Fibroblast of the aortic adventitia (primary cell): ENCODE measurements at places on chromosomes 1 and 21. TPM values are rescaled to one million over a fixed set of nuclear protein-coding genes. Genes with fewer than 3 reads are reported as not detected.

Gene CDKN2C
- total RNA-seq, result 15.3 and 34.1 TPM in 2 replicates

DNA sequence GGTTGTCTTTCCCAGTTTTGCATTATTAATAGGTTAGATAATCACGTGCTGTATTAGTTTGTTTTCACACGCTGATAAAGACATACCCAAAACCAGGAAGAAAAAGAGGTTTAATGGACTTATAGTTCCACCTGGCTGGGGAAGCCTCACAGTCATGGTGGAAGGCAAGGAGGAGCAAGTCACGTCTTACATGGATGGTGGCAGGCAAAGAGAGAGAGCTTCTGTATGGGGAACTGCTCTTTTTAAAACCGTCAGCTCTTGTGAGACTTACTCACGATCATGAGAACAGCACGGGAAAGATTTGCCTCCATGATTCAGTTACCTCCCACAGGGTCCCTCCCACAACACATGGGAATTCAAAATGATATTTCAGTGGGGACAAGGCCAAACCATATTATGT, 2.3 kb upstream of the VCAM1 start:
- DNase-seq, result no peak

GRCh38 chr21:40723966-40724365, 123.0 kb downstream of the DSCAM start:
- DNase-seq, result no peak

Gene TRIM63
- 0.09 and 1.5 TPM in 2 replicates for total RNA-seq

DNA sequence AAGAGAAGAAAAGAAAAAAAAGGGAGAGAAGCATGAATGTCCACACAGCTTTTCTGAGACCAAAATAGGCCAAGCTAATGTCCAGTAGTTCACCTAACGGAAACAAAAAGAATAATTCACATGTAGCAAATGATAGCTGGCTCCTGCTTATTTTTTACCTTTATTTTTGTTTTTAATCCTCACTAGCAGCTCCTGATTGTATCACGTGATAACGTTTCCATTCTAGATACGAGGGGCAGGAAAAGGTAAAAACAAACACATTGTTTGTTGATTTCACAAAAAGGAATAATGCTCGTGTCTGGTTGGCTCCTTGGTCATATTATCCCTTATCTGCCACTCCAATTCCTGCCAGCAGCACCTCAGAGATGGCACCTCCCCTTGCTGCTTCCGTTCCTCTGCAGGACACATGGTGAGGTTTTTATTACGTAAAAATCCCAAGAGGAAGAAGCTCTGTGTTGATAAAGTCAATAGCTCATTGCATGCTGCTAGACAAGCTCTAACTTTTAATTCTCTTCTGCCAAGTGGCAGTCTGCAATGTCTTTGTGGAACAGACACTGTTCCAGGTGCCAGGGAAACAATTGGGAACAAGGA, 201.7 kb downstream of the CRB1 start:
- DNase-seq, result no peak

- DNase-seq, result peak; percentile 85
Measured at GRCh38 chr1:201771466-201771865, 57.5 kb upstream of the IPO9 start.

DNA sequence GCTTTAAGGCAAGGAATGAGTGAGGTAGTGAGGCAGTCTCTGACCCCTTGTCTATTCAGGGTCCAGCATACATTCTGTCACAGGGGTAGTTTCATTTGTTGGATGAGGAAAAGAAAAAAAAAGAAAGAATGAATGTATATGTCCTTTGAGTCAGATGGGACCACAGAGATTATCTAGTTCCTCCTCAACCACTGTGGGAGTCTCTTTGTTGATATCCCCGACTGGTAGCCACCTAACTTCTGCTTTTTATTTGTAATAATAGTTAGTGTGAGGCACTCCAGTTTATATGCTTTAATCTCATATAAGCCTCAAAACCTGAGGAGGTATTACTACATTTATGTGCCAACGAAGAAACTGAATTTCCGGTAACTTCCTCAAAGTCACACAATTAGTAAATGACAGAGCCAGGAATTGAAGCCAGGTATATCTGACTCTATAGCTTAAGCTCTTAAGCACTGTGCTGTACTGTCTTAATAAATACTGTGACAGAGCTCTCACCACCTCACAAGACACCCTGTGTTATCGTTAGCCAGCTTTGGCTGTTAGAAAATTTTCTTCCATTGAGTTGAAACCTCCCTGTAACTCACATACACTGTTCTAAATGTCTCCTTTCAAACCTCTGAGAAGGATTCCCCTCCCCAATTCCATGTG, 82.2 kb downstream of the MDM4 start:
- DNase-seq, result no peak

Gene ANKRD34A
- 0.65 and 0.99 TPM in 2 replicates for total RNA-seq

- peak; percentile 60 for DNase-seq
Measured at GRCh38 chr1:172960454-172961208, 90.1 kb downstream of the TNFSF18 start.

GRCh38 chr1:196361112-196361714, 247.0 kb downstream of the KCNT2 start:
- no peak for DNase-seq

GRCh38 chr1:113456967-113457366, 66.7 kb downstream of the MAGI3 start:
- peak; percentile 97 for DNase-seq

DNA sequence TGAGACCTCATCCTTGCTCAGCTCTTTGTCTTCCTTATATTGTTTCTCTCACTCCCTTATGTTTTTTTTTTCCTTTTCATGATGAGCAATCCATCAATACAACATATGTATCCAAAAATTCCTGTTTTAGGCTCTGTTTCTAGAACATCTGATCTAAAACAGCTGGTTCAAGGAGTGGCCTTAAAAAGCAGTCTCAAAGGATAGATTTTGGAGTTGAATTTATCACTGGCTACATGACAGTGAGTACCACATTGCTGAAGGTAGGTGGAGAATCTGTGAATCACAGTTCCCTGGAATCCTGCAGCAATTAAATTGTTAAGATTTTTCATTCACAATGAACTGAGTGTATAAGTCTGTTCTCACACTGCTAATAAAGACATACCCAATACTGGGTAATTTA, 155.8 kb upstream of the ADAMTS5 start:
- DNase-seq, result peak; percentile 20

- DNase-seq, result no peak
Measured at GRCh38 chr1:110091381-110091780, 20.9 kb upstream of the UBL4B start.

- peak; percentile 61 for DNase-seq
Measured at GRCh38 chr1:17276568-17276967, 27.7 kb downstream of the PADI3 start.

GRCh38 chr1:42592811-42593210, 65.4 kb upstream of the PPIH start:
- no peak for DNase-seq

DNA sequence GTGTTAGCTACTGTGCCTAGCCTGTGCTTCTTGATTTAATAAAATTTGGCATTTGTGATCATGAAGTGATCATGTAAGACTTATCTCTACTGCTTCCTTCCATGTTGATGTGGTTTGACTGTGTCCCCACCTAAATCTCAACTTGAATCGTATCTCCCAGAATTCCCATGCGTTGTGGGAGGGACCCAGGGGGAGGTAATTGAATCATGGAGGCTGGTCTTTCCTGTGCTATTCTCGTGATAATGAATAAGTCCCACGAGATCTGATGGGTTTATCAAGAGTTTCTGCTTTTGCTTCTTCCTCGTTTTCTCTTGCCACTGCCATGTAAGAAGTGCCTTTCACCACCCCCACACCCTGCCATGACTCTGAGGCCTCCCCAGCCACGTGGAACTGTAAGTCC, at the start of gene OVAAL:
OVAAL (plus strand) TSS at position 301 of the 400 bp plus-strand sequence.
- no peak for DNase-seq

Gene NPR1
- total RNA-seq, result 1.5 and 24.0 TPM in 2 replicates

DNA sequence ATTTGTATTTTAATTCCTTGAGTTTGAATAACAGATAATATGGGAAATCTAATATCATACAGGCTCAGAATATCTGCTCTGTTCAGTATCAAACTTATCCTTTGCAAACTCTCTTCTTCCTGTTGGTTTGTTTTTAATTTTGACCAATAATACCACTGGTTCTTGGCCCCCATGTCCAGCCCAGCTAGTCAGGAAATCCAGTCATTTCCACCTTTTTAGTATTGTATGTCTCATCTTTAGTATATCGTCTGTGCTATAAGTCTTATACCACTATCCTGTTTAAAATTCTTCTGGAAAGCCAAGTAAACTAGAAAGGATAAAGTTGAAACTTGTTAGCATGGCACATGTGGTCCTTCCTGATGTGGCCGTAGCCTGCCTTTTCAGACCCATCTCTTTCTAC, 10.7 kb downstream of the SCCPDH start:
- no peak for DNase-seq

Gene RAB4A
- total RNA-seq, result 30.8 and 33.2 TPM in 2 replicates

- no peak for DNase-seq
Measured at GRCh38 chr1:46530791-46531409, 20.5 kb downstream of the KNCN start.

DNA sequence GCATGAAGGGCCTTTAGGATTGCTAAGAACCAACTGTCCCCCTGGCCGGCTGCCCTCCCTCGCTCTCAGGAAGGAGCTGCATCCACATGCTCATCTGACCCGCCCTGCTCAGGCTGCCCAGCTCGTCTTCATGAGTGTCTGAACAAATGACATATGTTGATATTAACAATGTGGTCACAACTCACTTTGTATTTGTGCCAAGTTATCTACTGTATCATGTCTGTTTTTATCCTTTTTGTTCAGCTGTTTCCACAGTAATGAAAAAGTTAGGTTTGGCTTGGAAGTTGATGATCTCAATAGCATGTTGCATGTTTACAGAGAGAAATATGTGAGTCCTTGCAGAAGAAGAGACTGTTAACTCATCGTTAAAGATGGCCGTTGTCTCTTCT, 75.1 kb downstream of the PHTF1 start:
- peak; percentile 70 for DNase-seq

DNA sequence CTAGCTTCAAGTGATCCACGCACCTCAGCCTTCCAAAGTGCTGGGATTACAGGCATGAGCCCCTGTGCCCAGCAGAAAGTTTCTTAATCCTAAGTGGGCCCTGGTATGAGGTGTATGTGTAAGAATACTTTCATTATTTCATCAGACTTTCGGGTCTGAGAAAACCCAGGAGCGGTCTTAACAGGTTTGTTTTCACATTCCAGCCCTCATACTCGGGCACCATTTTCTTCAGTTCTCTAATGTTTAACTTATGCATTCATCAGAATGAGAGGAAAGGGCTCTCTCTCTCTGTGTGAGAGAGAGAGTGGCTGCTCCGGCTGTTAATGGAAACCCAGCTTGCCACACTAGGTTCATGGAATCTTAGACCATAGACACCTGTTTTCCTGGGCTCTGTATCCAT, 4.2 kb upstream of the PADI1 start:
- peak; percentile 6 for DNase-seq

DNA sequence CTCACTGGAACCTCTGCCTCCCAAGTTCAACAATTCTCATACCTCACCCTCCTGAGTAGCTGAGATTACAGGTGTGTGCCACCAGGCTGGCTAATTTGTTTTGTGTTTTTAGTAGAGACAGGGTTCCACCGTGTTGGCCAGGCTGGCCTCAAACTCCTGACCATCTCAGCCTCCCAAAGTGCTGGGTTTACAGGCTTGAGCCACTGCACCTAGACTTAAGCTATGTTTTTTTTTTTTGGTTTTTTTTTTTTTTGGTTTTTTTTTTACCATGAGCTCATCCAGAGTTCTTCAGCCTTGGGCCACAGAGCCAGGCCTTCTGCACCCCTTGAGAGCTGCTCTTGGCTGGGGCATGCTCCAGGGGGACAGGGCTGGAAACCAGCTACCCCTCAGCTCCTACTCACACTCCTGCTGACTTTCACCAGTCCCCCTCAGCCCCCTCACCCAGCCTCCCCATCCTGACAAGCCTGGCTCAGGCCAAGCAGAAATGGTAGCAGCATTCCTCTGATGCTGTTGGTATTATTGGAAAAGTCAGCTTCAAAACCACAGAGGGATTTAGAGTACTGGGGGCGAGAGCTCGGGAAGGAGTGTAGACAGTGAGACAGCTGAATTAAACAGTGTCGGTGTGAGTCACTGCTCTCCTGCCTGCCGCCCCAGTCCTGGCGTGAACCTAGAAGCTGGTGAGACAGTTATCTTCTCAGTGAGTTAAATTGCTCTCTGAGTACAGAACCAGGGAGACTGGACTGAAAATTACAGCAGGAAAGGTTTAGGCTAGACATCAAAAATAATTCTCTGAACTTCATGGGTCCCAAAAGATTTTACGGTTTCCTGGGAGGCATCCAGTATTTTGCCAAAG, 63.7 kb downstream of the NAV1 start:
- peak; percentile 93 for DNase-seq

Gene ANKRD45
- total RNA-seq, result 0.09 and 0.82 TPM in 2 replicates

DNA sequence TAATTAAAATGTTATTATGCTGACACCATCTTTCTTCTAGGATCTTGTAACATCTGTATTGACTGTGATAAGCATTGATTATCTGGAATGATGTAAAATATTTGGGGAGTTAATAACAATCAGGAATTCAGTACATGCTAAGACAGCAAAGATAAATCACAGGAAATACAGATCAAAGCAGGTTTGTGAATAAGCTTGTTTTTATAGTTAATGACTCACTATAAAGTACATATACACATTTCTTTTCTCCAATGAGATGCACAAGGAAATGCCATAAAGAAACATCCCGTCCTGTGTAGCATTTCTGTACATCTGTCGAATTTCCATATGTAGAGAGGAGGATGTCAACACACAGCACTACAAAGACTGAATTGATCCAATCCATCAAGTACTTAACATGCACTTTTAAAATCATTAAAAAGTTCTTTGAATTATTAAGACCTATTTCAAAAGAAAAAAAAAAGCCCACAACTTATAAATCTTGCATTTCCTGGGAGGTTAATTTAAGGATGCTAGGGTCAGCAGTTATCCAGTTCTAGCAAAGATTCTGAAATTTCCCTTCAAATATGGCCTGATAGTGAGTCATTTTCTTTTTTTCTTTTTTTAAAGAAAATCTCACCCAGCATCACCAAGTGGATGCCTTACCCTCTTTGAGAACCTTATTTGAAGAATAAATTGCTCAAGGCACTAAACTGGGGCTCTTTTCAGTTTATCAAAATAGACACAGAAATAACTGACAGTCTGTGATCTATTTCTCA, 243.2 kb upstream of the NR5A2 start:
- peak; percentile 23 for DNase-seq

Gene GBP1
- total RNA-seq, result 16.7 and 49.2 TPM in 2 replicates

GRCh38 chr1:37240897-37241296, 206.6 kb upstream of the GRIK3 start:
- no peak for DNase-seq

GRCh38 chr1:23720256-23720995, 22.8 kb upstream of the ELOA start:
- no peak for DNase-seq

Gene SLC45A3
- 1.7 TPM in 2 replicates for total RNA-seq

Gene C1orf53
- 0.98 and 4.5 TPM in 2 replicates for total RNA-seq

DNA sequence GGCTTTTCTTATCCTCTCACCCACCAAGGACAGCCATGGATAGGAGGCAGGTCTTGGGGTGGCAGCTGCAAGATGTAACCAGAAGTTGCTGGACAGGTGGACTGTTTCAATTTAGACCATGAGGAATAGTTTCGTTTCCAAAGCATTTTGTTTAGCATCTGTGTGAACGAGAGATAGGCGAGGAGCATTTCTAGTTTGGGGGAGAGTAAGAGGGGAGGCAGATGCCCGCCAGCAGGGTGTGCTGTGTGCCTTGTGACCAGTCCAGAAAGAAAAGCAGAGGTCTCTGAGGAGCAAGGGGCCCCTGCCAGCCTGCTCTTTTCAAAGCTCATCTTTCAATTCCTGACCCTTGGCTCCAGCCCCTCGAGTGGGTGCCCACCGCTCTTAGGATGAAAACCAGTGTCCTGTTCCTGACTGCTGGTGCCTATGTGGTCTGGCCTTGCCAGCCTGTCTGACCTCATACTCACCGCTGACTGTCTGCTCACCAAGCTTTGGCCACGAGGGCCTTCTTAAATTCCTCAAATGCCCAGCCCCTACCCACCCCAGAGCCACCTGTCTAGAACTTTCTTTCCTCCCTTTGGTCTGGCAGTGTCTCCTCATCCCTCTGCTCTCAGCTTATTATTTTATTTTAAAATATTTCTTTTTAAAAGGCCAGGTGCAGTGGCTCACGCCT, 8.5 kb downstream of the SERINC2 start:
- DNase-seq, result no peak
